ENCODE measurements at places on chromosomes 13 and 19.

- DNase-seq = no peak
These were observed 30.1 kb downstream of the GSX1 start for GRCh38 chr13:27822258-27822872.

DNA sequence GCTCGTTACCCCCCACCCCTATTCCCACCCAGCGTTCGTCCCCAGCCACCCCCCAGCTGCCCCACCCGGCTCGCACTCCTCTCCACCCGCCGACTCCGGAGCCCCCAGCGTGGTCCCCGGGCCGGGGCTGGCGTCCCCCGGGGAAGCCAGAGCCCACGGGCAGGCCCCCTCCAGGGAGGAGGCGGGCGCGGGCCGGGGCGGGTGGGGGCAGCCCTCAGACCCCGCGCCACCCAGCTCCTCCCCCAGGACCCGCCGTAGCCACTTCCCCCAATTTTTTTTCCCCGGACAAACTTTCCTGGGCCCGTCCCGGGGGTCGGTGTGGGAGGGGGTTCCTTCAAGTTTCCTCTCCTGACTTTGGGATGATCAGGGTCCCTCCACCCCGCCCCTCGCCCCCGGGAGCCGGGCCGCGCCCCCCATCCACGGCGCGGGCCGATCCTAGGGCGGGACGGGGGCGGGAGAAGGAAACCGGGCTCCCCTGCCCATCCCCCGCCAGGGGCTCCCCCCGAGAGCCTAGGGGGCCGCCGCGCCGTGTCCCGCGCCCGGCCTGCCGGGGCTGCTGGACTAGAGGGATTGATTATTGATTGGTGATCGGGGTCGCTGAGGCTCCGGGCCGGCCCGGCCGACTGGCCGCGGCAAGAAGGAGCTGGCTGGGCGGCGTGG, 927 bp upstream of the TSHZ3 start:
- no peak for DNase-seq

GRCh38 chr13:112142401-112142930, 75.5 kb downstream of the SOX1 start:
- no peak for DNase-seq

GRCh38 chr13:31468114-31468902, 268.5 kb downstream of the B3GLCT start:
- no peak for DNase-seq

DNA sequence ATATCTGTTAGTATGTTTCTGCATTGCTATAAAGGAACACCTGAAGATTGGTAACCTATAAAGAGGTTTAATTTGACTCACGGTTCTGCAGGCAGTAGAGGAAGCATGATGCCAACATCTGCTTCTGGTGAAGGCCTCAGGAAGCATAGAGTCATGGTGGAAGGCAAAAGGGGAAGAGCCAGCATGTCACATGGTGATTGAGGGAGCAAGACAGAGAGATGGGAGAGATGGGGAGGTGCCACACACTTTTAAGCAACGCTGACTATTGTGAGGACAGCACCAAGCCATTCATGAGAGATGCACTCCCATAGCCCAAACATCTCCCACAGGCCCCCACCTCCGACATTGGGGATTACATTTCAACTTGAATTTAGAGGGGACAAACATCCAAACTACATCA, 32.8 kb downstream of the COG6 start:
- DNase-seq = no peak

DNA sequence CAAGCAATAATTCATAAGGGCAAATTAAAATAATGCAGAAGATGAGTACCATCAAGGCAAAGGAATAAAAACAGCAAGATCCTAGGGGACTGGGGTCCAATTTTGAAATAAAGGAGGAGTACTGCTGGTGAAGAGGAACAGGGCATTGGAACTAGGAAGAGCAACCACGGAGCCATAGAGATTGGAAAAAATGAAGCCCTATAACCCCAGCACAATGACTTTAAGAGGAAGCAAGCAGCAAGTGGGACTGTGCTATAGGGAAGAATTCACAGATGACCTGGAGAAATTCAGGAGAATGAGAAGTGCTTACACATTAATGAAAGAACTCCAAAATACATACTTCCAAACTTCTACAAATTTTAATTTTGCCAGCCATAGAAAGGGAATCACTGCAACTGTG, 44.9 kb upstream of the ITM2B start:
- DNase-seq = no peak

DNA sequence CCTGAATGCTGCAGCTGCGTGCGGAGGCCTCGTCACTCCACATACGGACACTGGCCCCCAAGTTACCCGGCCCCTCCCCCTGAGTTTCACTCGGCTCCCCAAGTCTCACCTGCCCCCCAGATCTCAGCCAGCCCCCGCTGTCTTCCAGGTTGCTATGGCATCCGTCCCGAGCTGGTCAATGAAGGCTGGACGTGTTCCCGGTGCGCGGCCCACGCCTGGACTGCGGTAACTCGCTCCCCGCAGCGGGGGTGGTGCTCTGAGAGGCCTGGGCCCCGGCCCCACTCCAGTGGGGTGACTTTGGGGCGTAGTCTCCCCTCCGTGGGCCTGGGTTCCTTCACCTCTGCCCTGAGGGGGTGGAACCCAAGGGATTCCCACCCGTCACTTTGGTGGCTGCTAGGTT, 168.2 kb downstream of the KDM4B start:
- no peak for DNase-seq
